Amniotic stem cell (primary cell): ENCODE measurements at places on chromosomes 13 and 19.

GRCh38 chr19:22545751-22546150 is 88.4 kb upstream of the ZNF492 start:
- DNase-seq, result no peak

GRCh38 chr13:99118179-99118578 is 82.5 kb upstream of the UBAC2 start:
- DNase-seq, result no peak

GRCh38 chr13:29575098-29575497 is 20.4 kb downstream of the SLC7A1 start:
- no peak for DNase-seq

DNA sequence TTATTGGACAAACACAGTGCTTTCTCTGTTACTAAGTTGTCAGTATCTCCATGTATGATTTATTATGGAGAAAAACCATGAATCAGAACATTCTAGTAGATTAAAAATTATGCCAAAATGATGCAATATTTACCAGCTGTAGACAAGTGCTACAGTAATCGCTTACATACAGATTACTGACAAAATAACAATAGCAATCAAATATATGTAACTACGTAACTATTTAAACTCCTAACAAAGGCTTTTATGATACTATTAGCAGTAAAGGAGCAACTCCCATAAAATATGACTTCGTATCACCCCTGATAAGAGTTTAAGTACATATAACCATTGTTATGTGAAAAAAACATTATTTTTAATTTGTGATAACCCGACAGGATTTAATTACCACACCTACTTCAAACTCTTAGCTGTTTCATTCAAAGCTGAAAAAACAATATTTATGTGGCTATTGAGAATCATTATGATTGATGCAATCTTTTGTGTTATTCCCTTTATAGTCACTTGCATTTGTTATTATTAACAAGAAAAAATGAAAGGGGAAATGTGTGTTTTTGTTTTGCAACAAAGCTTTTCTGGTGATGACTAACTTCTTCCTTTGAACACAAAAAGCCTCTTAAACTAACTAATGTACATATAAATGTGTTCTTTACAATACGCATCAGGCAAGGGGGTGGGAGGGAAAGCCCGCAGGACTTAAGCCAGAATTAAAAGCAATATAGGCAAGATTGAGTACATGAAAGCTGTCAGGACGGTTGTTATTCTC is 147.4 kb downstream of the ABCC4 start:
- no peak for DNase-seq

GRCh38 chr13:97967948-97968347 is 14.5 kb downstream of the IPO5 start:
- DNase-seq, result no peak

DNA sequence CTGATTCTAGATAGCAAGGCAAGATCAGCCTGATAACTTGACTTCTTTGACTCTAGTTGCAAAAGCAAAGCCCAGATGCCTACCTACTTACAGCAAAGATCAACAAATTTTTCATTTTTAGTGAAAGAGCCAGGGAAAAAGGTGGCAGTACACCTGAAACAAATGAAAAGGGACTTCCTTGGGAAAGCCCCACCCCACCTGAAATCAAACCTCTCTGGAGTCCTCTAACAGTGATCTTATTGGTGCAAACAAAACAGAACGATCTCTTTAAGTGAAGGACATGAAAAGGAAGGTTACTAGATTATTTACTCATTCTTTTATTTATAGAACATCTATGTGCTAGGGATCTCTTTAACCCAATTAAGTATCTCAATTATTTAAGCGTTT is 507 bp upstream of the LCP1 start:
- DNase-seq, result no peak

DNA sequence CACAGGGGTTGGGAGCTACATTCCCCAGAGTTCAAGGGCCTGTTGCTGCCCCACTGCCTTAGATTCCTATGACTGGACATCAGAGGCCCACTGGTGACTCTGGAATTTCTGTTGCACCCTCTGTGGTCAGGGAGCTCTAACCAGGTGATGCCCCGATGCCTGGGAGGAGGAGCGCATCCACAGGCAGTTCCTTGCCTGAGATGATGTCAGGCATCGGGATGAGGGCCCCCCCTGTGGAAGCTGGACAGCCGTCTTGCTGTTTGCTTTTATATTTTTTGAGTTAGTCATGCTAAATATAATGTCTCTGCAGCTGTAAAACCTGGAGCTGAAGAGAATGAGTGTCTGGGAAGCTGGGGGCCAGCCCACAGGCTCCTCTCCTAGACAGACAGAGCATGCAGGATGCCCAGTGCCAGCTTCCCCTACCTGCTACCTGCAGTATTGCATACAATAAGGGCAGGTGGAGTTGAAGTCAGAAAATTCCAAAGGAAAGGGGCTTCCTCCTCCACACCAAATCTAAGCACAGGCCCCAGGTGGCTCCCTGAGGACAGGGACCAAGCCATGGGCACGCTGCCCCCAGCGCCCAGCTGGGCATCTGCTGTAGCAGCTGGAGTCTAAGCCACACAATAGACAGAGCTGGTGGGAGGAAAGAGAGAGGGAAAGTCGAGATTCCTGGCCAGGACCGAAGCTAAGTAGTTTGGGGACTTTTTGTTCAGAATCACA is 16.2 kb downstream of the COL4A2 start:
- DNase-seq, result no peak

- DNase-seq, result no peak
Measured at GRCh38 chr19:44552324-44552723, 22.8 kb upstream of the CEACAM20 start.

- no peak for DNase-seq
Measured at GRCh38 chr13:46662690-46663089, 109.7 kb downstream of the LRCH1 start.

DNA sequence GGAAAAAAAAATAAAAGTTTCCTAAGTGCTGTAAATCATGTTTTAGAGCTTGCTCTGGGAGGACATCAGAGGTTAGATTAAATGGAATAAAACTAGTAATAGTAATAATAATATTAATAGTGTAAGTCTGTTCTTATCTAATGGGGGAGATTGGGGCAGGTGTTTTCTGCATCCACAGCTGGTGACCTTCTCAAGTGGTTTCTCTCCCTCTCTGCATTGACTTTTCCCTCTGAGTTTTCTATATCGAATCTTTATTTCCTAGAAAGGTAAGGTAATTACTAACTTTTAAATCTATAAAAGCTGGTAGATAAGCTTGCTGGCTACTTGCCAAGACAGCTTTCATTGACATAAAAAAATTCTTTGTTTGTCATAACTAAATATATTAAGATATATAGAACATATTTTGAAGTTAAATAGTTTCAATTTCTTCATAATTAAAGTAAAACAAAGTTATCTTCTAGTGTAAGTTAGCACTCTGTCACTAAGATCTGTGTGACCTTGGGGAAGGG is 49.6 kb upstream of the DIAPH3 start:
- DNase-seq, result no peak

GRCh38 chr19:570937-571565 is 1.3 kb upstream of the BSG start:
- no peak for DNase-seq

DNA sequence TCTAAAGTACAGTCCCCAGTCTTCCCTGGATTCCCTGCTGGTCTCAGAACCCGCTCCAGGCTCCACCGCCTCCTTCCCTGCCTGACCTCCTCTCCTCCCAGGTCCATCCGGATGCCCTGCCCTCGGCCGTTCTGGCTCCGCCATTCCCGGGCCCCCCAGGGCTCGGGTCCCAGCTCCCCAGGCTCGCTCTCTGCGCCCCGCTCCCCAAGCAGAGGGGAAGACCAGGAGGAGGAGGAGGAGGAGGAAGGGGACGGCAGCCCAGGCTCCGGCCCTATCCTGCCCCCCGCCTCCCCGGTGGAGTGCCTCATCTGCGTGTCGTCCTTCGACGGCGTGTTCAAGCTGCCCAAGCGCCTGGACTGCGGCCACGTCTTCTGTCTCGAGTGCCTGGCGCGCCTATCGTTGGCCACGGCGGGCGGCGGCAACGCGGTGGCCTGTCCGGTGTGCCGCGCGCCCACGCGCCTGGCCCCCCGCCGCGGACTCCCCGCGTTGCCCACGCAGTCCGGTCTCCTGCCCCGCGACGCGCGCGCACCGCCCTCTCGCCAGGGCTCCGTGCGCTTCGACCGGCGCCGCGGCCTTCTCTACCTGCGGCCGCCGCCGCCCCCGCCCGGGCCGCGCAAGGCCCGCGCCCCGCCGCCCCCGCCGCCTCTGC is 647 bp downstream of the RNF225 start:
- DNase-seq, result no peak

GRCh38 chr13:111555903-111556302 is 235.5 kb downstream of the TEX29 start:
- DNase-seq, result no peak

DNA sequence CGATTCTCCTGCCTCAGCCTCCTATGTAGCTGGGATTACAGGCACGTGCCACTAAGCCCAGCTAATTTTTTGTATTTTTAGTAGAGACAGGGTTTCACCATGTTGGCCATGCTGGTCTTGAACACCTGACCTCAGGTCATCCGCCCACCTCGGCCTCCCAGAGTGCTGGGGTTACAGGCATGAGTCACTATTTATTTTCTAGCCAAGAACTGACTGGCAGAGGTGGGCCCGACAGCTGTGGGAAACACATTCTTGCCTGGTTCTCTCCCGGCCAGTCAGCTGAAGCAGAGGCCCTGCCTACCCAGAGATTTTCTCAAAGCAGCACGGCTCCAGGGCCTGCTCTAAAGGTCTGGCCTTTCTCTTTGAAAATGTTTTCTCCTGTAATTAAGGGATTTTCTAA is 108.0 kb downstream of the KCTD15 start:
- DNase-seq, result no peak

GRCh38 chr13:95494082-95494681 is 58.3 kb upstream of the CLDN10 start:
- DNase-seq, result peak; percentile 32

DNA sequence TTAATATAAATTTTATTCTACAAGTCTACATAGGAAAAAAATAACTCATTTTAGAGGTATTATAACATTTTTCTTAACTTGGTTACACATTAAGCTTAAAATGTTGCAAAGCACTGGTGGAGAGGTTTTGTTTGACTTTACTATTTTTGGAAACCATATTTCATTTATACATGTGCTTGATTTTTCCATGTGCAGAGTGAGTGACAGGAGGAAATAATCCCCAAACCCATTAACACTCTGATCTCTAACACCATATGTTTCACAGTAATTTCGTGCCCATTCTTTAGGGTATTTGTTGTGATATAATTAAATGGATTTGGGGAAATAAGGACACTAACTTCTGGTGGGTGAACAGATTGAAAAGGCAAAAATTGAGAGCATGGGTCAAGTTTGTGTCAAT is 2124.4 kb upstream of the PCDH20 start:
- no peak for DNase-seq

DNA sequence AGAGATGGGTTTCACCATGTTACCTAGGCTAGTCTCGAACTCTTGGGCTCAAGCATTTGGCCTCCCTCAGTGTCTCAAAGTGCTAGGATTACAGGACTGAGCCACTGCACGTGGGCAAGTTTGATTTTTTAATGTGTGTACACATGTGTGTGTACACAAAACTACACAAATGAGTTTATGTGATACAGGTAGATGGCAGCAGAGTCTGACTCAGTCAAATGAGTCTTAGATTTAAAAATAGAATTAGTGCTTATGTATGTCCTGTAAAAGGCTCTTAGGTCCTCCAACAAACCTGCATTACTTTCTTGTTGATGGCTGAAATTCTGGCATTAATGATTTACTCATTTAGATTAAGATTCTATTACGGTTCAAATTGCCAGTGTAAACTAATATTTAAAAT is 293.7 kb downstream of the PCDH17 start:
- no peak for DNase-seq

GRCh38 chr13:52744842-52745375 is 5.3 kb upstream of the CNMD start:
- no peak for DNase-seq

- no peak for DNase-seq
Measured at GRCh38 chr13:43271152-43271551, 247.8 kb downstream of the DNAJC15 start.

- peak; percentile 21 for DNase-seq
Measured at GRCh38 chr13:37127691-37128241, 22.3 kb upstream of the CSNK1A1L start.

DNA sequence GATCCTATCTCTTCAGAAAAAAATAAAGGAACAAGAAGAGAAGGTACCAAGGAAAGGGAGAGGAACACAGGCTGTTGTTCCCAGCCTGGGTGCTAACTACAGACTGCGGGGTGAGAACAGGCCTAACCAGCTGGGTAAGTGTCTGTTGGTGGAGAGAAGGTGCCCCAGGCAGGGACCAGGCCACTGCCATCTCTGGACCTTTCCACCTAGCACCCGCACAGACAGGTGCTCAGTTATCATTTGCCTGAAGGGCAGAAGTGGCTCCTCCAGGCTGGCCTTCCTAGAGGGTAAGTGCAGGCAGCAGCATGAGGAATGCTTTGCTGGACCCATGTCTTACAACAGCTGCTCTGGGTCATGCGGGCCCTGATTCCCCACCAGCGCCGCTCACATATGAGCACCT is 10.1 kb downstream of the DNMT1 start:
- DNase-seq, result no peak

GRCh38 chr13:28528848-28529247 is 33.9 kb upstream of the FLT1 start:
- no peak for DNase-seq

- DNase-seq, result no peak
Measured at GRCh38 chr19:18137657-18138339, 15.2 kb upstream of the PIK3R2 start.

DNA sequence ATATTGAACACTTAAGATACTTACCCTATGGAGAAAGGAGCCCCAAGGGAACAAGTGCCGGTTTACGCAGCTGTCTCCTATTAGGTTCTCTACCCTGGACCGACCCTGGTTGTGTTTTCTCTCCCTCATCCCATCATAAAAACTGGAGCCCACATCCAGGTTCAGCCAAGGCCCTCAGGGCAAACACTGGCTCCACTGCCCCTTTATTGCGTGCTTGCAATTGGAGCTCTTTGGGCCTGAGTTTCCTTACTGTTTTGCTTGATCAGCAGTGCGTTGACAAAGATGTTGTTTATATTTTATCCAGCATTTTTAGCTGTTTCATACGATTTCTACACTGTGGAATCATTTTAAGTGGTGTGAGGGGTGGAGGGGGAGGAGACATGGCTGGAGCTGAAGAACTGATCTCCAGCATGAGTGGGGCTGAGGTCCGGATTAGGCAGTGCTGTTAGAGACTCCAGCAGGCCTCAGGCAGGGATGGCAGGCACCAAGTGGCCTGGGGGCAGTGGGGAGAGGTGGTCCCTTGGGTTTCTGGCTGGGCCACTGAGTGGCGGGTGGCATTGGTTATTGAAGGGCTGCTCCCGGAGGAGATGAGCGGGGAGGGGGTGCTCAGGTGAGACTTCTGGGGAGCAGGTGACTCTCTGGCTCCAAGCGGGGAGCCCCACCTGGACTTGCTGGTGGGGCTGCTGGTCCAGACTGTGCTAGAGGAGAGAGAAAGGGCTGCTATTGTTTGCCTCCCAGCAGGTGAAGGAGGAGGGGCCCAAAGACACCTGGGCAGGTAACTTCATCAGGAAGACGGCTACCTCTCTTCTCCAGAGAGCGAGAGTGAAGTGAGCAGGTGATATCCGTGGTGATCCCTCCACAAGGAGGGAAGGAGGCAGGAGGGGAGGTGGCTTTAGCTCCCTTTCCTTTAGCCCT is 62.4 kb upstream of the RNF113B start:
- DNase-seq, result no peak
